Activated CD4-positive, alpha-beta T cell treated with anti-CD3 and anti-CD28 coated beads, Interleukin-2, amount 10 ng/mL, durations not matched to agents 7 days and 5 days (primary cell): ENCODE measurements at places on chromosomes 4 and X.

DNA sequence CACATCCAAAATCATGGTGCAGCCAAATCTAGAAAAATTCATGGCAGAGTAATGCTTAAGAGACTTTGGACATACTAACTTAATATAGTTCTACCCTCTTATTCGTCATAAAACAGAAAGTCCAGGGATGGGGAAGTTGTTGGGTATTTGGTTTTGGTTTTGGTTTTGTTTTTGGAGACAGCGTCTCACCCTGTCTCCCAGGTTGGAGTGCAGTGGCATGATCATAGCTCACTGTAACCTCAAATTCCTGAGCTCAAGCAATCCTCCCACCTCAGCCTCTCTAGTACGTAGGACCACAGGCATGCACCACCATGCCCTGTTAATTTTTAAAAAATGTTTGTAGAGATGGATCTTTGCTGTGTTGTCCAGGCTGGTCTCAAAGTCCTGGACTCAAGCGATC lies 271.8 kb upstream of the TENM3 start:
- no peak for DNase-seq
- H3K4me3 ChIP-seq: no peak overlapping the region
- H3K27ac ChIP-seq: no peak overlapping the region
- H3K36me3 ChIP-seq: no peaks in the 10 kb centered on the region
- no peaks in the 10 kb centered on the region for H3K27me3 ChIP-seq
- H3K4me1 ChIP-seq: peaks cover 4% of the 10 kb centered on the region

GRCh38 chr4:107825072-107825824 lies 516 bp downstream of the SGMS2 start:
- peak overlapping the region; percentile 67 for H3K4me3 ChIP-seq
- H3K27ac ChIP-seq: peak overlapping the region; percentile 65
- H3K4me1 ChIP-seq: peaks cover 5% of the 10 kb centered on the region
- no peaks in the 10 kb centered on the region for H3K36me3 ChIP-seq
- H3K27me3 ChIP-seq: peaks cover 57% of the 10 kb centered on the region

GRCh38 chrX:155767876-155768769 lies 113.0 kb upstream of the VAMP7 start:
- DNase-seq: no peak
- peak overlapping the region; percentile 71 for H3K4me3 ChIP-seq
- H3K4me1 ChIP-seq: peaks cover 9% of the 10 kb centered on the region
- H3K27ac ChIP-seq: peak overlapping the region; percentile 42

DNA sequence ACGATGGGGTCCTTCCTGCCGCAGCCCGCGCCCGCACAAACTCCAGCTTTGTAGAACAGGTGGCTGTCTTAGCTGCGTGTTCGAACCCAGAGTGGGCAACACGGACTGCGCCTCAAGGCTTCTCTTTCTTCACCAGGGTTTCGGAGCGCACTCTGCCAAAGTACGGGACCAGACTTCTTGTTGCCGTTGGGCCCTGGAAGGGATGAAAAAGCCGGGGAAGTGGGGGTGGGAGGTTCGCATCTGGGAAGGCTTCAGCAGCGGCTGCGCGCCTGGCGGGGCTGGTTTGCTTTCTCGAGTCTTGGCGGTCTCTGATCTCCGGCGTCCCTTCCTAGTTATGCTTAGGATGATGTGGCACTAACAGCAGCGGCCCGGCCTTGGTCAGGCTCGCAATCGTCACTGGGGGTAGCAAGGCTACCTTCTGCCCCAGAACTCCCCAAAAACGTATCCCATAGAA lies 673 bp downstream of the PARM1 start:
- peaks cover 14% of the 10 kb centered on the region for H3K4me1 ChIP-seq
- H3K36me3 ChIP-seq: no peaks in the 10 kb centered on the region
- peak overlapping the region; percentile 33 for H3K4me3 ChIP-seq
- H3K27me3 ChIP-seq: peaks cover 56% of the 10 kb centered on the region
- no peak for DNase-seq

DNA sequence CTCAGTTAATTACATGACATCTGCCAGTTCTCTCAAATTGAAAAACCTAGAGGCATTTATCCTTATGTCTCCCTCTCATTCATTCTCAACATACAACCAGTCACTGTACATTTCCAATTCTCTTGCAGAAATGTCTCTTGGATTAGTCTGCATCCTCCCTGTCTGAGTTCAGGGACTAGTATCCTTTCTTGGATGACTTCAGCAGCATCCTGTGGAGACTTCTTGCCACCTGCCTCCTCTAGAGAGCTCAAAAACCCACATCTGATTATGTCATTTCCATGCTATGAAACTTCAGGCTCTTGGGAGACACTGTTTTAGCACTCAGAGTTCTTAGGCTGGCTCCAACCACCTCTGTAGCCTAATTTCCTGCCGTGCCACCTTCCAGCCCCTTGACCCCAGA lies 515.1 kb upstream of the DIPK2B start:
- H3K4me3 ChIP-seq: no peak overlapping the region
- no peaks in the 10 kb centered on the region for H3K27me3 ChIP-seq
- no peak overlapping the region for H3K27ac ChIP-seq
- DNase-seq: no peak

DNA sequence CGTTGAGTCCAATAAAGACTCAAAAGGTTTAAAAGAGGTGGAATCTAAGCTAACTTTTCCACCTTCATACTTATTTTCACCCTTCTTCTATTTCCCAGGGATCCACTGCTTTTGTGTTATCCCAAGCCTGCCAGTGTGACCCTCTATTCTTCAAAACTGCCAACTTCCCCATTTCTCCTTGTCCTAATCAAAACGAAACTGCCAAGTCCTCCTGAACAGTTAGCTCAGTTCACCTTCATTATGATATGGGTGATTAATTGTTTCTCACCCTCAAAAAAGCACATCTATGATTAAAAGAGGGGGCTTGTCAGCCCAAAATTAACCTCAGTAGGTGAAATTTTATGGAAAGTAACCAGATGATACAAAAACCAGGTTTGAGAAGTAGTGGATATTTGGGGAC lies 108.4 kb downstream of the GUCY2F start:
- no peaks in the 10 kb centered on the region for H3K36me3 ChIP-seq
- no peak for DNase-seq
- H3K4me1 ChIP-seq: no peaks in the 10 kb centered on the region
- H3K27me3 ChIP-seq: no peaks in the 10 kb centered on the region

DNA sequence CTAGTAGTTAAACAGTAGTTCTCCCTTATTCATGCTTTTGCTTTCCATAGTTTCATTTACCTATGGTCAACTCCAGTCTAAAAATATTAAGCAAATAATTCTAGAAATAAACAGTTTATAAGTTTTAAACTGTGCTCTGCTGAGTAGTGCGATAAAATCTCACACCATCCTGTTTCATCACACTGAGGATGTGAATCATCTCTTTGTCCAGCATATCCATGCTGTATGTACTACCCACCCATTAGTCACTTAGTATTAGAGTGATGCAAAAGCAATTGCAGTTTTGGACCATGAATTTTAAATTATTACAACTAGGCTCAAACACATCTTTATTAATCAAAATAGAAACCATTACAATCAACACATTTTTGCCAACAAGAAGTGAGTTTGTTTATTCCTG lies 187.4 kb downstream of the TEX13C start:
- no peak for DNase-seq
- H3K4me1 ChIP-seq: no peaks in the 10 kb centered on the region
- no peak overlapping the region for H3K4me3 ChIP-seq
- H3K36me3 ChIP-seq: no peaks in the 10 kb centered on the region

GRCh38 chr4:125060376-125060775 lies 254.4 kb upstream of the FAT4 start:
- H3K36me3 ChIP-seq: no peaks in the 10 kb centered on the region
- no peak overlapping the region for H3K27ac ChIP-seq
- no peaks in the 10 kb centered on the region for H3K4me1 ChIP-seq
- no peak for DNase-seq

DNA sequence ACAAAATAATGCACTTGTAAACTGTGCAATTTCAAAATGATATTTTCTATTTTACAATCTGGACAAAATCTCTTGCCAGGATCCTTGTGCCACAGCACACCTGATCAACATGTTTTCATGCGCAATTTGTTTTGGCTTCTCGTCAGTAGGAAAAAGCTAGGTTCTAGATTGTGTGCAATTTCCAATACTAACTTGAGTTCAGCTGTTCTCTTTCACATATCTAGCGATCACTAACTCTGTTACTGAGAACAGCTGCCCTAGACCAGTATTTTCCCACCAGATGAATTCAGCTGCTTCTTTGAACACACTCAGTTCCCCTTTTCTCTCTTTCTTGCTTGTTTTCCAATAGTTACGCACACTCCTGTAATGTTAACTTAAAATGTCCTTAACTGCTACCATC lies 131.2 kb downstream of the MAGEB5 start:
- DNase-seq: no peak
- H3K36me3 ChIP-seq: no peaks in the 10 kb centered on the region
- no peaks in the 10 kb centered on the region for H3K4me1 ChIP-seq
- H3K27me3 ChIP-seq: no peaks in the 10 kb centered on the region
- H3K4me3 ChIP-seq: no peak overlapping the region
- no peak overlapping the region for H3K27ac ChIP-seq

GRCh38 chrX:29652484-29652883 lies 562.9 kb upstream of the MAGEB2 start:
- no peaks in the 10 kb centered on the region for H3K27me3 ChIP-seq

- peaks cover 5% of the 10 kb centered on the region for H3K27me3 ChIP-seq
- no peaks in the 10 kb centered on the region for H3K4me1 ChIP-seq
- DNase-seq: no peak
- H3K36me3 ChIP-seq: no peaks in the 10 kb centered on the region
- H3K4me3 ChIP-seq: no peak overlapping the region
These were observed 240.1 kb downstream of the OPHN1 start for GRCh38 chrX:68193234-68193633.

DNA sequence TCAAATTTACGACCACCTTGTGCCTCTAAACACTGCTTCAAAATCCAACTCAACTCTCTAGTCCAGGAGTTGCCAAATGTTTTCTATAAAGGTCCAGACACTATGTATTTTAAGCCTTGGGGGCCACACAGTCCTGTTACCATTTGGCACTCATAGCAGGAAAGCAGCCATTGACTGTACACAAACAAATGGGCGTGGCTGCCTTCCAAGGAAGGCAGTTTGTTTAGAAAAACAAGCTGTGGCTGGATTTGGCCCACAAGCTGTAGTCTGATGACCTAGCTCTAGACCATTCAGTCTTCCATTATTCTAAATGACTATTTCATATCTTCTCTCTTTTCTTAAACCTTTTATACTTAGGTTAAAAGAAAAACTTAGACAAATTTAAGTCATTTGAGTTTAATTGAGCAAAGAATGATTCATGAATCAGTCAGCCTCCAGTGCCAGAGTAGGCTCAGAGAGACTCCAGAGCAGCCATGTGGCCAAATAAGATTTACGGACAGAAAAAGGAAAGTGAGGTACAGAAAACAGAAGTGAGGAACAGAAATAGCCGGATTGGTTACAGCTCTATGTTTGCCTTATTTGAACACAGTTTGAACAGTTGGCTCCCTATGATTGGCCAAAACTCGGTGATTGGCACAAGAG lies 825.8 kb upstream of the LCORL start:
- H3K27ac ChIP-seq: no peak overlapping the region
- no peak for DNase-seq
- H3K27me3 ChIP-seq: no peaks in the 10 kb centered on the region
- no peaks in the 10 kb centered on the region for H3K4me1 ChIP-seq

DNA sequence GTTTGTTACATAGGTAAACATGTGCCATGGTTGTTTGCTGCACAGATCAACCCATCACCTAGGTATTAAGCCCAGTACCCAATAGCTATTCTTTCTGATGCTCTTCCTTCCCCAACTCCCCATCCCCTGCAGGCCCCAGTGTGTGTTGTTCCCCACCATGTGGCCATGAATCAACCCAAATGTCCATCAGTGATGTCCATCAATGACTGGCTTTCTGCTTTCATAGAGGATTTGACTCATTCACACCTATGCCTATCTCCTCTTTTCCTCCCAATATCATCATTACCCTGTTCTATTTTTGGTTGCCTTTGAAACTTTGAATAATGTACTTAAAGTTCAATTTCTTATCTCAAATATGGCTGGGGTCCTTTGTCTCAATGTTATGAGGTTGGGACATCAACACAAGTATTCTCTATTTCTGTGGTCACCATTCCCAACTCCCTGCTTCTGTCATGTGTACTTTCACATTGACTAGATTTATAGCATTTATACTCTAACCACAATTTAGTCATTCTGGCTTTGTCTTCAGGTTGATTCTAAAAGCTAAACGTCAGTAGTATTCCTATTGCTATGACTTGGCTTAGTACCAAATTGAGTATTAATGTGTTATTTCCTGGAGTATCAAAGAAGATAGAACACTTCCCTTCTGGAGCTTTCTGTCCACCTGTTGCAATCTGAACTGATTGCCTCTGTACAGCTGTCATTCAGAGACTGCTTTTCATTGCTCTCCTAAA lies 107.2 kb downstream of the TAB3 start:
- no peak overlapping the region for H3K27ac ChIP-seq
- peaks cover 4% of the 10 kb centered on the region for H3K4me1 ChIP-seq
- DNase-seq: no peak
- no peak overlapping the region for H3K4me3 ChIP-seq
- peaks cover 2% of the 10 kb centered on the region for H3K36me3 ChIP-seq

GRCh38 chr4:5055411-5055810 lies 4.1 kb downstream of the STK32B start:
- H3K4me3 ChIP-seq: no peak overlapping the region
- no peak overlapping the region for H3K27ac ChIP-seq
- peaks cover 6% of the 10 kb centered on the region for H3K4me1 ChIP-seq
- H3K27me3 ChIP-seq: peaks cover 31% of the 10 kb centered on the region
- no peak for DNase-seq
- H3K36me3 ChIP-seq: no peaks in the 10 kb centered on the region

GRCh38 chr4:53366301-53366716 lies 448 bp upstream of the SCFD2 start:
- H3K36me3 ChIP-seq: peaks cover 10% of the 10 kb centered on the region
- peaks cover 42% of the 10 kb centered on the region for H3K4me1 ChIP-seq
- peak overlapping the region; percentile 94 for H3K4me3 ChIP-seq
- H3K27me3 ChIP-seq: peaks cover 21% of the 10 kb centered on the region
- no peak for DNase-seq
